Endodermal cell (in vitro differentiated cells): ENCODE measurements at places on chromosomes 1 and 21.

DNA sequence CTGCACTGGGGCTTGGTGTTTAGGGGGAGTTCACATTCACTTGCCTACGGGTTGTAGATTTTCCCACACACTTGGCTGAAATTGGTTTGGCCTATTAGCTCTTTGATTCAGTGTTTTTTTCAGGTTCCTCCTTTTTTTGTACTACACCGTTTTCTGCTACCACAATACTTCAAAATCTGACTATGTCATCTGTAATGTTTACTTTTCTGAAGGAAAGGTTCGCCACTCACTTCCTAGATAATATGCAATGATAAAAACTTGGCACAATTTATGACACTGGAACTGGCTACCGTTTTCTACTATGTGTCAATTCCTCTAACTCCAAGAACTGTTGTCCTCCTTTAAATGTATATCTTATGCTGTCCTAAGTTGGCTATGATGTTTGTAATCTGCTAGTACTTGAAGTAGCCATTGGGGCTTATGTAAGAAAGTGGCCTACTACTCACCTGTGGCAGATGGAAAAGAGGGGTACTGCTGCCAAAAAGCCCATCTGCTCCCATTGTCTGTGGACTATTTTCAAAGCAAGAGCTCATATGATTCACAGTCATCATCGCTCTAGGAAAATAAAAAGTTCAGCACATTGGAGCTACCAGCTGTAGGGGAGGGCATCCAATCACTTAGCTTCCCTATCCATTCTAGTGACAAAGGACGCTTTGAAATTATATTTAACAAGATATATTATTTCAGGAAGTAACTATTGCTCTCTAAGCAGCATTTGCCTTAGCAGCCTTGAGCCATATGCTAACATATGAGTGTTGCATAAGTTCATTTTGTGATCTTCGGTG lies 42.4 kb upstream of the BACH1 start:
- no peak for DNase-seq

DNA sequence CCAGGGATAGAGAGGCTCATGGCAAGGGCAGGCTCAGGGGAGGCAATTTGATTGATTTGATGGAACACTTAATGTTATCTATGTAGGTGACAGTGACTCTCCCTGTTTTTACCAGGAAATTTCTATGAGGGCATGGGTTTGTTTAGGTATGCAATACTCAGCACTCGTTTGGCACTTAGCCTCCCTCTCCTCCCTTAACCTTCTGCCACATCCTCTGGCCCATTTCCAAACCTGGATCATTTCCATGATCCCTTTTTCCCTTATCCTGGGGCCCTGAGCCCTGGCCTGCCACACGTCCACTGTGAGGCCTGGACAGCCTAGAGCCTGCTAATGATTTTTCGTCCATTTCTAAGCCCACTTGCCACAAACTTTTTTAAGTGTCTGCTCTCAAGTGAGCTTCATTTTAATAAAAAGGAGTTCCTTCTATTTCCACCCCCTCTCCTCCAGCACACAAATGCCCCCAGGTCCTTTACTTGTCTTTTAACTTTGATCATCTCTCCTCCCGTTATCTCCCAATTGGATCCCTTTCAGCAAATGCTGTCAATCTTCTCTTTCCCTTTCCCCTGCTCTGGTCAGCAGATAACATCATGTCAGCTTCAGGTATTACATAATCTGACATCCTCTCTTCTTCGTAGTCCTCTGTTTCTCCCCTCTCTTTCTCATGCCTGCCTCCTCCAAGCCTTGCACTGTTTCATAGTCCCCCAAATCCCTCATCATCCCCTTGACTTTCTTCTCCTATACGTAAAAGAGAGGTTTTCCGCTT lies 37.8 kb upstream of the GADD45A start:
- DNase-seq, result no peak

DNA sequence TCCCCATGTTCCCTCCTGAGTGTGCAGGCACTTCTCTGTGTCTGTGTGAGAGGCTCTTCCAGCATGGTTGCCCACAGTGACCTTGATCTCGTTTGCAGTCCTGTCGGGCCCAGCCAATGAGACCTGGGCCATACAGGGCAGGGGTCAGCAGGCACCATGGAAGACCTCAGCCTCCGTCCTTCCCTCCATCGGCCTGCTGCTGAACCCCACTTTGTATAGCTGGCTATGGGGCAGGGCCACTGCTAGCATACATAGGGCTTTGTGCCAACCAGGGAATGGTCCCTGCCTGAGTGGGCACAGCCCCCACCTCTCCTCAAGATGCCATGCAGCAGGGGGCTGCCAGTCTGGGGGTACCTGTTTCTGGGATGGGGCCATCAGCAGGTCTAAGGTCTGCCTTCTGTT lies 3.8 kb downstream of the C1orf35 start:
- peak; percentile 43 for DNase-seq

DNA sequence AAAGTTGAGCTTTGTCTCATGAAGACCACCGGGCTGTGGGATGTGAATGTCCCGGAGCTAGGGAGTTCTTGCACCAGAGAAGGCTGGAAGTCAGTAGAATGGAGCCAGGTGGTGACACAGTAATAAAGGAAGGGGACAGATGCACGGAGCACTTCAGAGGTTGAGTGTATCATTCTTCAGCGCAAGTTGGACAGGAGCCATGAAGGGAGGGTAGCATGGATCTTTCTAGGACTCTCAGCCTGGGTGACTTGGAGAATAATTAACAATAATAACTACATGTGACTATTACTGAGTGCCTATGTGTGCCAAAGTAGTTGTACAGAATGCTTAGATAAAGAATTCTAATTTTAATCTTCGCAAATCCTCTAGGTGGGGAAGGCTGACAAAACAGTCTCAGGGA lies 258.7 kb upstream of the AJAP1 start:
- no peak for DNase-seq

GRCh38 chr1:65395887-65396612 lies 24.4 kb upstream of the LEPR start:
- peak; percentile 68 for DNase-seq

DNA sequence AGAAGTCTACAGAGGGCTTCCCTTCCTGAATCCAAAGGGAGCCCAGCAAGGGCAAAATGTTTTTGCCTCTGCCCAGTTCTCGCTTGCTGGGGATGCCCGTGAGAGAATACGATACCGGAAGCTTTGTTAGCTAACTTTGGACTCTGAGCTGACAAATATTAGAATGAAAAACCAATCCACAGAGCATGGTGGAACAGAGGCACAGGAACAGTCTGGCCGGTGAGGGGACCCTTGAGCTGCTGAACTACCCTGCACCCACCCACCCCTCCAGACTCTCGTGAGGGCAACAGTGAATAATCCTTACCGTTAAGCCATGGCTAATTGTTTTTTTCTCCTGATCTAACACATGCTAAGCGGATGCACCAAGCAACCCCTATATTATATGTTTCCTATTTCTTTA lies 76.3 kb upstream of the AKT3 start:
- DNase-seq, result no peak
